ENCODE measurements at places on chromosomes 7 and 10.

DNA sequence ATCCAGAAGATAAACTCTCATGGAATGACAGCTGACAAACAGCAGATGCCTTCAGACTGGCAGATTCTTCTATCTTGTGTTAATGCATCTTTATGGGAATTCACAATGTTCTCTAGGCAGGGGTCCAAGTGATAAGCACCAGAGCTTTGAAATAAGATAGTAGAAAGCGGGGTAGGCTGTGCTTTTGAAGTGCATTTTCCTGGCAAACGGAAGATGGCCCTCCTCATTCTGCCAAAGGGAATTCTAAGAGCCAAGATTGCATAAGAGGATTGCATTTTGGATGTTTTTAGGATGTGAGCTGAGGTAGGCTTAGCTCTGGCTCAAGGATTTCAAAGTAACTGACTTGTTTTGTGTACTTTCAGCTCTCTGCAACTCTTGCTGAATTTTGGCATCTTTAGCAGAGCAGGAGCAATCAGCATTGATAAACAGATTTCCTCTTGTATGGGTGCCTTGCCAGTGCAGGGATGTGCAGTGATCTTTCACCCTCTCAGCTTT lies 298.5 kb upstream of the KLF6 start:
- DNase-seq, result peak; percentile 61

DNA sequence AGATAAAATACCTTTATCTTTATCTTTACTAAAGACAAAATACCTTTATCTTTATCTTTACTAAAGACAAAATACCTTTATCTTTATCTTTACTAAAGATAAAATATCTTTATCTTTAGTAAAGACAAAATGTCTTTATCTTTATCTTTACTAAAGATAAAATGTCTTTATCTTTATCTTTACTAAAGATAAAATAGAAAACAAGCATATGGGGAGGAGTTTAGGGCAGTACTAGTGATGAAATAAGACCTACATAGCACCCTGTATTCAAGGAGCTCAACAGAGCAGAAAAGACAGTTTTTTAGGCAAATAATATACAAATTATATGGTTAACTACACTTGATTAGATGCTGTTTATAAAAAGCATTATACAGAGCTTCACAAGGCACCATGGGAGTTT lies 19.3 kb downstream of the ANKRD22 start:
- no peak for DNase-seq

- DNase-seq, result no peak
Observed at GRCh38 chr7:13290975-13291374, 603.5 kb downstream of the ARL4A start.

DNA sequence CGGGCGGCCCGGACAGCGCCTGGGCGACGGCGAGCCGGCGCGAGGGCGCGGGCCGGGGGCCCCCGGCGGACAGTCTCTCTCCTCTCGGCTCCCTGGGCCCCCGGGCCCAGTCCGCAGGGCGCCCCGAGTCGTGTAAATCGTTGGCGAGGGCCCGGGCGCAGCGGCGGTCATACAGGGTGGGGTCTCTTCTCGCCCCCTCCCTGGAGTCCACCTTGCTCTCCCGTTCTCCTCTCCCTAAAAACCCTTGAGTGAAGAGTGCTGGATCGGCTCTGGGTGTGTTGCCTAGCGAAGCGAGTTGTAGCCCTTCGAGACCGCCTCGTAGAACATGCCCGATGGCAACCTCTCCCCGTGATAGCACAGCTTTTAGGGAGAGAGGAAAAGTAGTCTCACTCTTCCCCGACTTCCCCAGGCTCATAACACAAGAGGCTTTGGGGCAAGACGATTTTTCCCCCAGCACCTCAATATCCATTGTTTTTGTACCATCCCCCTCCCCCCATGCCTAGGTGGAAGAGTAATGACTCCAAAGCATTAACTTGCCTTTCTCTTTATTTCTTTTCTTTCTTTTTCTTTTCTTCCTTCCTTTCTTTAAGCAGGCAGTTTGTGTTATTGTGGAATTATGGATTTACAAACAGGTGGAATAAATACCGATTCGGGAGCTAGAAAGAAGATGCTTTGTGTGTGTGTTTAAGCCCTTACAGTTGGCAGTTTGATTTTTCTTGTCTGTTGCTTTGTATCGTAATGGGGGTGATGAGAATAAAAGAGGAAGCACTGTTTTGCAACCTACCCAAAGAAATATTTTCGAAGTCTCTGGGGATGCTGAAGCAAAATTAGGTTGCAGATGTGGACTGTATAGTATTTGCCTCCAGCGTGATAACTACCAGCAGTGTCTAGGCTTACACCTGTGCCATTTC lies 822 bp downstream of the SHOC2 start:
- peak; percentile 25 for DNase-seq

GRCh38 chr10:15341502-15342128 lies 29.5 kb downstream of the FAM171A1 start:
- DNase-seq, result peak; percentile 56

- DNase-seq, result no peak
Observed at GRCh38 chr7:7159063-7159658, 23.2 kb upstream of the C1GALT1 start.

- DNase-seq, result no peak
Observed at GRCh38 chr7:157549612-157550299, 213.0 kb downstream of the DNAJB6 start.

- no peak for DNase-seq
Observed at GRCh38 chr10:90136731-90137316, 435.4 kb downstream of the KIF20B start.

GRCh38 chr10:124906551-124907001 lies 35.3 kb upstream of the ZRANB1 start:
- DNase-seq, result no peak

DNA sequence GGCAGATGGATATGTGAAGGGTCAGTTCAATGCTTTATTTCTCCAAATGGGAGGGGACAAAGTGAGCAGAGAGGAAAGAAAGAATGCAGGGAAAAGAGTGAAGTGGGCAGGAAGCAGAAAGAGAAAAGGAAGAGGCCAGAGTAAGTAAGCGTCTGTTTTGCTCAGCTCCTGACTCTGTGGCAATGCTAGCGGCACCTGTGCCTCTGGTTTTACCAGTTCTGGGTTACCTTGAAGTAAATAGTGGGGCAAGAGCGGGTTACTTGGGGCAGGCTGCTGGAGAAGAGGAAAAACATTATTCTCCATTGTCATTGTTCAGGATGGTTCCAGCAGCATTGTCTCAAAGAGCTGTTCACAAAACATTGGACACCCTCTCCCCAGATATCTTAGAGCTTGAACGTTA lies 1.9 kb downstream of the TAS2R40 start:
- no peak for DNase-seq
